Trophoblast cell (in vitro differentiated cells and primary cell): ENCODE measurements at places on chromosomes 6 and 20.

DNA sequence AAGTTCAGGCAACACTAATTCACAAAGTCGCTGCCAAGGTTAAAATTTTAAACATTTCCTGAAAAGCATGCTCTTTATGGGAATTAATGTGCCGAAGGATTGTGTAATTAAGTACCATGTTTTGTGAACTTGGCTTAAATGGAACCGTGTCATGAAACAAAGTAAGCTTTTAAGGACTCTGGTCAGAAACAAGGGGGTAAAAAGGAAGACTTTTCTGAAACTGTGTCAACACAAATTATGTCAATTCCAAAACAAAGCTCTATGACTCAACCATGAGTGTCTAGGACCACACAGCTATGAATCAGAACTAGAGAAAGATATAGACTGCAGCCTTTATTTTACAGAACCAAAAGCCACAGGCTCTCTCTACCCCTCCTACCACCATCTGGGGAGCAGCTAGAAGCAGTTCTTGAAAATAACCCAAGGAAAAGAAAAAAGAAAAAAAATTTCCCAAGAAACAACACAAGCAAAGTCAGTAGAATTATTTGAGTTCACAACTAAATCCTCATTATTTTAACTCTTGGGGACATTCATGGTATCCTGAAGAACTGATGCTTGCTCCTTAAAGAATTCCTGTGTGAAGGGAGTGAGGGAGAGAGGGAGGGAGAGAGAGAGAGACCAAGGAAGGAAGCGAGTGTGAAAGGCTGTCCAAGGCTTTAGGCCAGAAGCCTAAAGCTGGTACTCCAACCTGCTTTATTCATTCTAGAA, 81.9 kb downstream of the ZMYND8 start:
- peak; percentile 74 for DNase-seq

DNA sequence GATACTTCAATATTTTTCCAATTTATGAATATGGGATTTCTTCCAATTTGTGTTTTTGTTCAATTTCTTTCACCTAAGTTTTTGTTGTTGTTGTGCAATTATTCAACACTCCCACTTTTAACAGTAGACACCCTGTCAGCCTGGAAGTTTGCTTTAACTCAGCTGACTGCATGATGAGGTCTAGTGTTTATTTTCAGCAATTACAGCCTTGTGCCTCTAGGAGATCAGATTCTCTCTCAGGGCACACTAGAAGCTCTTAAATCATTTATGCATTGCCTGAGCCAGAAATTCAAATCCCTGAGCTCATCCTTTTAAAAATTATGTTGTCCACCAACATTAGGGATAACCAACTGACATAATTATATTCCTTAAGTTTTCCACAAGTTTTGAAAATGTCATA, 85.7 kb downstream of the MRAP2 start:
- no peak for DNase-seq

DNA sequence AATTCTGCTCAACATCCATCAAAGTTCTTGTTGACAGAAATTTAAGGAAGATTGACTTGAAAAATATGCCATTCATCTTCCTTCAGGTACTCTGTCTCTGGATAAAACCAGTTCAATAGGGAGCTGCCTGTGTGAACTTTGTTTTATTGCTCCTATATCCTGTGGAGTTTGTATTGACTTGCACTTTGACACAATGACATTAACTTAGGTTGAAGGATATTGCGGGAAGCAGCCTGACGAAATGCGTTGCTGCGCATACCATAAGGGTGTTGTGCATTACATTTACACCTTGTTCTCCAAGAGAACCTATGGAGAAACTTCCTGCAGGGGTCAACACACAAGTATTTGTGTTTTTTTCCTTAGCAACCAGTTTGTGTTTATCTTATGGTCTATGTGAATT, 185.4 kb upstream of the GRIK2 start:
- peak; percentile 66 for DNase-seq

- DNase-seq: no peak
Observed at GRCh38 chr20:15703171-15703911, 869.9 kb downstream of the KIF16B start.

DNA sequence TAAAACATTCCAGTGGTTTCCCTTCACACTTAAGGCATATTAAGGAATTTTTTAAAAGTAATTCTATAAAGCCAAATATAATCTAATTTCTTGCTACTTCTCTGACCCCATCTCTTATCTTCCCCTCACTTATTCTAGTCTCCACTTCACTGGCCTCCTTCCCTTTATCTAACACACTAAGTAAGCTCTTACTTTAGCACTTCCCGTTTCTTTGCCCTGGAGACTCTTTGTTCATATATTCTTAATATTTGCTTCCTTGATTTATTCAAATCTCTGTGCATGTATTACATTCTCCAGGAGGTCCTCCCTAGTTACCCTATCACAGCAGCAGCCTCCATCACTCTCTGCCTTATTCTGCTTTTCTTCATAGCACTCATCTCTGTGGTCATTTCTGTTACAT, 20.3 kb downstream of the GTPBP2 start:
- no peak for DNase-seq

GRCh38 chr6:154430481-154430919, 73.9 kb upstream of the IPCEF1 start:
- no peak for DNase-seq

- DNase-seq: no peak
Observed at GRCh38 chr6:20655317-20655716, 121.1 kb downstream of the CDKAL1 start.

DNA sequence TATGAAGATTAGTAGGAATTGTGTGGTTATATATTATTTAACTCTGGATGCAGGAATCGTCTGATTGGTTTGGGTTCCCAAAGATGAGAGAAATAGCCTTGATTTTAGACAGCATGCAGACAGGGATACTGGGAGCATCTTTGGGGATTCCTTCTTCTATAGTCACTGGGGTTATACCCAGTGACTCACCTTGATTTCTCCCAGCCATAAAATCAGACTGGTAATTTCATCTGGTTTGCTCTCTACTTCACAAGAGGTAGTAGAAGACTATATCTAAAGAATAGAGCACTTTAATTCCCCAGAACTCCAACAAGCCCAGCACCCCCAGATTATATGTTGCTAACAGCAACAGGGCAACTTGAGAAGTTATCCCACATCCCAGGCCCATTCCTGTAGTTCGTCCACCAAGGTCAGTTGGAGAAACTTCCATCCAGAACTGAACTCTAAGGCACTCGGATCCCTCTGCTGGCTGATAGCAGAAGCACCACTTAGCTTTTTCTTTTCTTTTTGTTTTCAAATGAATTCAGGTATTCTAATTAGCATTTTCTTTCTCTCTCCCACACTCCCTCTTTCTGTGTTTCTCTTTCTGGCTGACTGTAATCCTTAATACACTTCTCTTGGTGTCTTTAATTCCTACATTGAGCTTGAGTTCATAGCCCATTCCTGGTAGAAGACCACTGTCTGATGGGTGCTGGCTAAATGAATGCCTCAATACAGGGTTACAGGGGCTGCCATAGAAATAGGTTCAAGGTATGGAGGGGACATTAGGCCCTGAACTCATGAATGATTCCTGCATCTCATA, 20.4 kb upstream of the EFHC1 start:
- DNase-seq: no peak

DNA sequence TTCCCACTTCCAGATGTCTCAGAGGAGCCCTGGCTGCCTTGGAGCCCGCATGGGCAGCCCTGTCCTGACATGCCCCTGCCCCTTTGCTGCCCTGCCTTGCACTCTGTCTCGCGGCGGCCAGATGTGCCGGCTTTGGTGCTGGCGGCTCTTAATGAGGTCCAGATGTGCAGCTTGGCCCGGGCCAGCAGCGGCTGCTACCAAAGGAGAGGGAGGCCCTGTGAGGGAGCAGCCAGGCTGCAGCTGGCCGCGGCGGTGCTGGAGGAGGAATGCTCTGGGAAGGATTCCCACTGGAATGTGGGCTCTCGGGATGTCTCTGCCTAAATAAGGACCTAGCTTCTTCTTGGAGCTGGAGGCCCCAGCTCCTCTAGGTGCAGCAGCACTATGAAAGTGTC, 72.4 kb downstream of the FGD2 start:
- no peak for DNase-seq

DNA sequence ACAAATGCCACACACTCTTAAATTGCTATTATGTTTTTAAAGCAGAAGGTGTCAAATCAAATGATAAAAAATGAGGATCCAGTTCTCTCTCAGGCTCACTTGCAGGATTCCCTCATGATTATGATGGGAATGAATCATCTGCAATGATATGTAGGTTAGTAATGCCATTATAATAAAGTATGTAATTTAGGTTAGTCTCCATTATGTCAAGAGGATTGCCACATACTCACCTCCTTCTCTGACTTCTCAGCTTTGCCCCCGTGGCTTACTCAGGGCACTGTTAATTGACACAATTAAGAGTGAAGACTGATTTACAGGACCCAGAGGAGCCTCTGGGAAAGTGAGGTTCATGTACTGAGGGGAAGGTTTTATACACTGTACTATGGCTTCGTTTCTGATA, 591.7 kb upstream of the NRSN1 start:
- DNase-seq: no peak

- no peak for DNase-seq
Observed at GRCh38 chr6:161696801-161697200, 422.9 kb upstream of the AGPAT4 start.

DNA sequence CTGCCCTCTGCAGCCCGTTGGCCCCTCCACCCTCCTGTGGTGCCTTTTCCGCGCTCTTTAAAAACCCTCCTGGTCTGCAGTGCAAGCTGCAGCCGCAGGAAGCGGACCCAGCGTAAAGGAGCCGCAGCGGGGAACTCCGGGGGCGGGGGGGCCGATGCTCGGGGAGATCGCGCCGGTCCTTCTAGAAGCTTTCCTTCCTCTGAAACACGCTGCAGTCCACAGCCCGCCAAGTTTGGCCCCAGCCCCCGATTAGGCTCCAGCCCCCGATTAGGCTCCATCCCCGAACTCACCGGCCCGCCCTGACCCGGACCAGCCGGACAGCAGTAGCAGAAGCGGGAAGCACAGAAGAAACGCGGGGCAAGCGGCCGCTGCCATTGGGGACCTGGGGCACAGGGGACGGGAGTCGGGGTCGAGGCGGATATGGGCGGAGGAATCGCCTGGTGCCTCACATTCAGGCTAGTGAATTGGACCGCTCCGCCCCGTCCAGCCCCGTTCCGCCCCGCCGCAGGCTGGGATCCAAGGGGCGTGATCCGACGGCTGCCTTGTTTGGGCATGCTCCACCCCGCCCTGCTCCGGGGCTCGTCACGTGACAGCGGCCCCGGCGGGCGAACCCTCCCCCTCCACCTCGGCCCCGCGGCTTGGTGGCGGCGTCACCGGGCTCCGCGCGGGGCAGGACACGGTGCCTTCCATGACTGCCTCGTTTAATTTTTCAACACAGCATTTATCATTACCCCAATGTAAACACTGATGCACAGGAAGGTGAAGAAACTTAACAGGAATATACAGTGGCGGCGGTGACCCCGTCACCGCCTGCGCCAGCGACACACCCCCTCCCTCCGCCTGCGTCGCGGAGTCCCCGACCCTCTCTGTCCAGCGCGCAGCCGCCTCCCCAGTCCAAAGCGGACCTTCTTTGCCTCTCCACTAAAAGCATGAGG, 20.3 kb downstream of the RAET1L start:
- peak; percentile 92 for DNase-seq

- no peak for DNase-seq
Observed at GRCh38 chr6:36769676-36770499, 69.4 kb downstream of the CPNE5 start.

DNA sequence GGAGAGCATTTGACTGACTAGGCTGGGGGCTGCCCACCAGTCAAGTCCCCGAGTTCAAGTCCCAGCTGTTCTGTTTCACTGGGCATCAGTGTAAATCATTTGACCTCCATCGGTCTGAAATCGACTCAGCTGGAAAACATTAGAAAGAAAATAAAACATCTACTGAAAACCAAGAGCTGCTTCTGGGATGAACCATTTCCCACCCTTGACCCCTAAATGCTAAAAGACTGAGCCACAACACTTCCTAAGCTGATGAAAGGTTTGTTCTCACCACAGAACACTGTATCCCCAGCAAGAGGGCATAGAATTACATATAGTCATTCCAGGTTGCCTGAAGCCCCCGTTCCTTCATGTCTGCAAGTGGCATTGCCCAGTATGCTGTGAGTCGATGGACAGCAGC, 237.0 kb upstream of the TAB2 start:
- no peak for DNase-seq

DNA sequence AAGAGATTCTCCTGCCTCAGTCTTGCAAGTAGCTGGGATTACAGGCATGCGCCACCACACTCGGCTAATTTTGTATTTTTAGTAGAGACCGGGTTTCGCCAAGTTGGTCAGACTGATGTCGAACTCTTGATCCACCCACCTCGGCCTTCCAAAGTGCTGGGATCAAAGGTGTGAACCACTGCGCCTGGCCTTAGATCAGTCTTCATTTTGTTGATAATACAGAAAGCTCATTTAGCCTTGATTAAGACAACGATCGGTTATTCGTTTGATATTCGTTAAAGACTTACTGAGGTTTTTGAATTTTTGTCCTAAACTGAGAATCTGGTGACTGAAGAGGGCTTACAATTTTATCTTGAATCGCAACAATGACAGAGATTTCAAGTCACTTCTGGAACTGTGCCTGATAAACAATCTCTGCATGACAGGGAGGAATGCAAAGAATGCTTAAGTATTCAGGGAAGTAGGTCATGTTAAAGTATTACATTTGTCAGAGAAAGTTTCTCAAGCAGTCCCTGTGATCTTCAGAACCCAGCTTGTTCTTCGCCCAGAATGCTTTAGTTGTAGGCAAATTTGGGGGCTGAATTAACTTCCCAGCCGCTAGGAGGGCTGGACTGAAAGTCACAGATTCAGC, 14.8 kb downstream of the AKAP12 start:
- peak; percentile 35 for DNase-seq

GRCh38 chr6:120938164-120938875, 396.0 kb downstream of the TBC1D32 start:
- DNase-seq: no peak

DNA sequence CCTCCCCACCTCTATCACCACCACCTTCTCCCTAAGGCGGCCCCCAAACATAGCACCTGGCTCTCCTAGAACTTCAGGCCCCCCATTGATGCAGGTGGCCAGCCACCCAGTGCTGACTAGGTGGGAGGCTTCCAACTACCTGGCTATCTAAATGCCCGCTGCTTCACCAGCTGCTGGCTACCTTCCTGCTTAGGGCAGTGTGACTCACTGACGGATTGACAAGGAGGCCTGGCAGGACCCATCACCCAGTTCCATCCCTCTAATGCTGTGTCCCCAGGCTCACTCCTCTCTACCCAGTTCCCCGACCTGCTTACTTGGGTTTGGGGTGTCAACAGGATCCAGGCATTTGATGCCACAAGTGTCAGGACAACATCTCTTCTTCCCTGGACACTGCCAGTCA, 1.1 kb downstream of the SLPI start:
- no peak for DNase-seq

- peak; percentile 85 for DNase-seq
Observed at GRCh38 chr20:3013771-3014170, 29.7 kb upstream of the GNRH2 start.

DNA sequence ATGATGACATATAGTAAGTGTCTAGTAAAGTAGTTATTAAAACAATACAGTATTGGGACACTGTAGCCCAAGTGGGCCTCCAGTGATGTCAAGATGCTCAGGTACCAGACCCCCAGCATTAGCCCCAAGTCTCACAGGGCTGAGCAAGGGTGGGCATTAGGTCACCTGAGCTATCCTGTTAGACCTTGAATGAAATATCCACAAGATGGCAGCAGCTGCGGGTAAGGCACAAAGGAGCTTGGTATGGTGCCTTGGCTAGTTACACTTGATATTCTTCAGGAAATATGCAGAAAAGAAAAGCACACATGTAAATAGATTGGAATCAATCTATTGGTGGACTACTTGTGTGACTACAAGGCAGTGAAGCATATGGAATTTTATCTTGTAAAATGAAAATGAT, 701.8 kb upstream of the ADGRB3 start:
- no peak for DNase-seq

GRCh38 chr6:24919056-24919892, 16.5 kb downstream of the RIPOR2 start:
- no peak for DNase-seq
